Tongue (tissue), 3 donors: ENCODE measurements at places on chromosomes 6 and 20.

DNA sequence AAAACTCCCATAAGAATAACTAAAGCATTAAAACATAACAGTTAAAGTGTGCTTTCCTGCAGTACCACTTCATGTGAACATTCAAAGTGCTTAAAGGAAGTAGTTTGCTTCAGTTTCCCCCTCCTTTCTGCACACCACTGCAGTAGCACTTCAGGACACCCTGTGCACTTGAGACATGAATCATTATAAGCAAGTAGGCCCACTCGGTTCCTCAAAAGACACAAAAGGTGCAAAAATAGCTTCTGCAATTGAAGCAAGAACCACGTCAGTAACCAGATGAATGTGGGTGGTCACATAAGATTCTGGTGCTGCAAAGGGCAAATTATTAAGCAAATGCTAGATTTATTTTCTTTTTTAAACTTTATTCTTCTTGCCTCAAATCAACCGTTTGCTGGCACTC is 160.6 kb downstream of the HIVEP2 start:
- no peak for DNase-seq

GRCh38 chr20:63047267-63047666 is 40.5 kb upstream of the BHLHE23 start:
- no peak for DNase-seq

DNA sequence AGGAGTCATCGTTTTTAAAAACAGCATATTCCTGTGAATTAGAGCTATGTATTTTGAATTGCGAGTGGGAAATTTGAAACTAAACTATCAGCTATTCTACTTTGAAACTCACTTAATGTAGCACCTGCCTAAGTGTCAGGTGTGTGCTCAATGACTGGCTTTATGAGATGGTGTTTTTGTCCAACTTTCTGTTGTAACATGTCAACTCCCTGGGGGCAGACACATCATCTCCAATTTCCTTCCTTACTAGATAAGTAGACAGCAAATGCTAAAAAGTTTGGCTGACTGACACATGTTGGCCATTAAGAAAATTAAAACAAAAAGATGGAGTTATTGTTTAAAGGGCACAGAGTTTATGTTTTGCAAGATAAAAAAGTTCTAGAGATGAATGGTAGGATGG is 226.9 kb downstream of the TFAP2B start:
- peak; percentile 2 for DNase-seq

GRCh38 chr6:39731565-39731964 is 6.4 kb upstream of the KIF6 start:
- no peak for DNase-seq

DNA sequence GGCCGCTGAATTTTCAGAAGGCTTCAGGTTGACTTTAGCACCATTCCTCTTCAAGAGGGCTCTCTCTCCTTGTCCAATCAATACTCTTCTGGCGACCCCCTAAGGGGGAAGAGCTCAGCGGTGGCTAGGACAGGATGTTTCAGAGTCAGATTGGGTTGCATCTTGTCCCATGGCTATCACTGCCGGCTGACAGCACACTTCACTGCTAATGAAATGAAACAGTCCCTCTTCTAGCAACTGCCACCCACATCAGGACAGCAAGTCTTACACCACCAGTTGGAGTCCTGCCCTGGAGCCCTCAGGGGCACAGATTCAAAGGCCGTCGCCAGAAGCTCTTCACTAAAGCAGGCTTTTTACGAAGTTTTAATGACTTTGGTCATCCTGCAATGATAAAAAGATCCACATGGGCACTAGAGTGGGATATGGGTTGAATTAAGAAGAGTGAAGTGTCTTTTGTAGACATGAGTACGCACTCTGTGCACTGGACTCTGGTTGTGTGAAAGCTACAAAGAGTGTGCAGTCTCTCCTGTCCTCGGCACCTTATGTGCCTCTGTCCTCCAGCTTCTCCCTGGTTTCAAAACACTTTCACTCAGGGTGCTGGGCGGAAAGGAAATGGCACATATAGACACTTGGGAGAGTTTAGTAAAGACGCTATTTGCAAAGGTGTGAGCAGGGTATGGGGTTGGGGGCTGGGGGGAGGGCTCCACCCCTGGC is 66.1 kb upstream of the SLC22A16 start:
- peak; percentile 39 for DNase-seq

GRCh38 chr6:126033696-126034095 is 47.4 kb downstream of the TRMT11 start:
- DNase-seq: peak; percentile 63

DNA sequence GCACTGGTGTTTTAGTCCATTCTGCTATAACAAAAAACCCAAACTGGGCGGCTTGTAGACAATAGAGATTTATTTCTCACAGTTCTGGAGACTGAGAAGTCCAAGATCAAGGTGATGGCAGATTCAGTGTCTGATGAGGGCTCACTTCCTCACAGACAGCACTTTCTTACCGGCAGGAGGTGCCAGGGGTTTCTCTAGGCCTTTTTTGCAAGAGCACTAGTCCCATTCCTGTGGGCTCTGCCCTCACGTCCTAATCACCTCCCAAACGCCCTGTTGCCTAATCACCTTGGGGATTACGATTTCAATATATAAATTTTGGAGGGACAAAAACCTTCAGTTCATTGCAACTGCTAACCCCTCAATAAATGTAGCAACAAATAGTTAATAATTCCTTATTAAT is 140.0 kb upstream of the SGK1 start:
- DNase-seq: no peak

- peak; percentile 48 for DNase-seq
These were observed 127.9 kb downstream of the COL19A1 start for GRCh38 chr6:69994251-69994650.

- no peak for DNase-seq
These were observed at the start of gene PHF1 for GRCh38 chr6:33410711-33411631. TSS of gene PHF1 (plus strand) at chr6:33411014. CDS start at chr6:33412264, 1,250 bp downstream.

DNA sequence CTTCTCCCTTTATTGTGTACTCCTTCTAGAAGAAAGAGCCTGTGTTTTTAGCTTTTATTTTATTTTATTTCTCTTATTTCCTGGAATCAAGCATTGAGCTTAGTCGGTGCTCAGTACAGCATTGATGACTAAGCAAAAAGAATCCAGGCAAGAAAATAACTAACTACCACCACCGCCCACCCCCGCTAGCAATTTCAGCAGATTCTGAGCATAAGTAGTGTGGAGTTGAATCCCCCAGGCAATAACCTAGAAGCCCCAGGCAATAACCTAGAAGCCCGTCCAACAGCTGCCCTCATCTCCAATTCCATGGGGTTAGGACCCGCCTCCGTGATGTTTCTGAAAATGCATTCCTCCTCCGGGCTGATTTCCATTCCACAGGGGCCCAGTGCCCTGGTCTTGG is 258.0 kb upstream of the TAB2 start:
- DNase-seq: no peak

DNA sequence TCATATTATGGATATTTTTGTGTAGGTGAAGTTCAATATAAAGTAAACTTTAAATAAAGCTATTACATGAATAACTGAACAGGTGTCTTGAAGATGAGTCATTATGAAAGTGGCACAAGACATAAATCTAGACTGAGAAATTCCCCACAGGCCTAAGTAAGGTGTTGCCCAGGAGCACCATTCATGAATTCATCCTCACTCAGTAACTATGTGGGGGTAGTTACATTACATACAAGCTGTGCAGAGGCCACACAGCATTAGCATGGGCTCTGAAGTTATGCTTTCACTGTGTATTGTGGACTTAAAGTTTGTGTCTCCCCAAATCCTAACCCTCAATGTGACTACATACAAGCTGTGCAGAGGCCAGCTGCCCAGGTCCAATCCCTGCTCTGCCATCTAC is 65.9 kb downstream of the BCAS1 start:
- DNase-seq: no peak

DNA sequence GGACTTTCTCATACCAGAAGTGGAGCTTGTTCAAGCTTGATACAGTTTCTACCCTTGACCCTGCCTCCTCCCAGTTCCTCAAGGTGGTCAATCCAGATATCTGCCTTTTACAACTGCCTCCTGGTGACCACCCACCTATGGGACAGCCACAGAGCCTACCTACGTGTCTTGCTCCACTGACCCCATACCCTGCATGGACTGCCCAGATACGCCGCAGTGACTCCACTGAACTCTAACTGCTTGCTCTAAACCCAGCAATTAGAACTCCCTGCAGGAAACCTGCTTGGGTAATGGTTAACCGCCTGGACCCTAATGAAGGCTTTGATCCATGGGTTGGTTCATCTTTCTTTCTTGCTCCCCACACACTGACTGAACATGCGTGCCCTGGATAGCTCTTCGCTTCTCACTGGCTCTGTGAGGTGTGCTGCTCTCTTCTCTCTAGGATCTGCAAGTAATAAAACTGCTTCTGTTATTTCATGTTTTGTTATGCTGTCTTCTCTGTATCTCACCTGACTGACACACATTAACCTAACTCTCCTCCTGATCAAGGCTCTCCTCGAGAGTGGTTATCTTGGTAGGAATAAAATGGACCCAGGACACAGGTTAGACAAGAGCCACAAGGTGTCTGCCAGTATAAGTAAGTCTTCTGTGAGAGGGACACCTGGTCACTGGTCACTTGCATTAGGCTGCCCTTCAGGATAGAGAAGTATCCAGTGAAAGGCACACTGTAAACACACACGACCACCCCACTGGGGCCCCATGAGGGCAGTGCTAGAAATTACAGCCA is 79.2 kb downstream of the CHD6 start:
- no peak for DNase-seq

GRCh38 chr20:36585410-36586125 is 12.2 kb downstream of the TGIF2 start:
- DNase-seq: peak; percentile 51

DNA sequence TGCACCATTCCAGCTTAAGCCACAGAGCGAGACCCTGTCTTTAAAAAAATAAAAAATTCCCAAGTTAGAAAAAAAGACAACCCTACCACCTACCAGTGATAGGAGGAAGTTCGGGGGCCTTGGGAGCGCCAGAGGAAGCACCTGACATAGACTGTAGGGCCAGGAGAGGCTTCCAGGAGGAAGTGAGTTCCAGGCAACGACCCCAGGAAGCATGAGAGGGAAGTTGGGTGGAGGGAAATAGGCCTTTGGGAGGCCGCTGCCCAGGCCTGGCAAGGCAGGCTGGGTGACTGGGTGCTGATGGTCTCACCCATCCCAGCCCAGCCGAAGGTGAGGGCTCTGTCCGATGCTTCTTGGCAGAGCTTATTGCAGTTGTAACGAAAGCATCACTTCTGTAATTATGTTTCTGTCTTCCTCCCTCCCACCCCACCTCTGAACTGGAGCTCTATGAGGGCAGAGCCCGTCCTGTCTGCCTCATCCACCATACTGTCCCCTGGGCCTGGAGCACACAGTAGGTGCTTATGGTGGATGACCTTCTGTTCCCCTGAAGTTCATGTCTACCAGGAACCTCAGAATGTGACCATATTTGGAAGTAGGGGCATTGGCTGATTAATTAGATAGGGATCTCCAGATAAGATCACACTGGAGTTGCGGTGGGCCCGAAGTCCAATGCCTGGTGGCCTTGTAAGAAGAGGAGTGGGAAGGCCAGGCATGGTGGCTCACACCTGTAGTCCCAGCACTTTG is 54.1 kb downstream of the UBE2V1 start:
- no peak for DNase-seq

DNA sequence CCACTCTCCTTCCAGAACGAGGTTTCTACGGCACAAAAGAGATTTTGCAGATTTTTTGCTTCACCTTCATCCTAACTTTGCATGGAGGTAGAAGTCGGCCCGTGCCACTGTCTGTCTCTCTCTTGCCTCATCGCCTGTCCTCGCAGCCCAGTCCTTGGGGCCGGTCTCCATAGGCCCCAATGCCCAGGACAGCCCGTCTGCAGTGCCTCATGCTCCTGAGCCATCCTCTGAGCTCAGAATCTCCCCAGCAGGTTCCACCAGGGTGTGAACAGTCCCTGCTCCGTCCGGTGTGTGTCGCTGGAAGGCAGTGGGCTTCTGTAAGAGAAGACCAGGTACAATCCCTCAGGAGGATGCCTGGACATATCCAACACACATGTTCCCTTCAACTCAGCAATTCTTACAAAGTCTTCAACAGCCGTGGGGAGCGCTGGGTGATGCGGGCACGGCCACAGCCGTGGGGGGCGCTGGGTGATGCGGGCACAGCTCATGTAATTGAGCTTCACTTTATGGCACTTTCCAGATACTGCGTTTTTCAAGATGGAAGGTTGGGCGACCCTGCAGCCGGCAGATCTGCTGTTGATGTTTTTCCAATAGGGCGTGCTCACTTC is 231.9 kb downstream of the DLL1 start:
- no peak for DNase-seq

GRCh38 chr6:41678511-41679084 is 40.3 kb downstream of the MDFI start:
- DNase-seq: no peak

DNA sequence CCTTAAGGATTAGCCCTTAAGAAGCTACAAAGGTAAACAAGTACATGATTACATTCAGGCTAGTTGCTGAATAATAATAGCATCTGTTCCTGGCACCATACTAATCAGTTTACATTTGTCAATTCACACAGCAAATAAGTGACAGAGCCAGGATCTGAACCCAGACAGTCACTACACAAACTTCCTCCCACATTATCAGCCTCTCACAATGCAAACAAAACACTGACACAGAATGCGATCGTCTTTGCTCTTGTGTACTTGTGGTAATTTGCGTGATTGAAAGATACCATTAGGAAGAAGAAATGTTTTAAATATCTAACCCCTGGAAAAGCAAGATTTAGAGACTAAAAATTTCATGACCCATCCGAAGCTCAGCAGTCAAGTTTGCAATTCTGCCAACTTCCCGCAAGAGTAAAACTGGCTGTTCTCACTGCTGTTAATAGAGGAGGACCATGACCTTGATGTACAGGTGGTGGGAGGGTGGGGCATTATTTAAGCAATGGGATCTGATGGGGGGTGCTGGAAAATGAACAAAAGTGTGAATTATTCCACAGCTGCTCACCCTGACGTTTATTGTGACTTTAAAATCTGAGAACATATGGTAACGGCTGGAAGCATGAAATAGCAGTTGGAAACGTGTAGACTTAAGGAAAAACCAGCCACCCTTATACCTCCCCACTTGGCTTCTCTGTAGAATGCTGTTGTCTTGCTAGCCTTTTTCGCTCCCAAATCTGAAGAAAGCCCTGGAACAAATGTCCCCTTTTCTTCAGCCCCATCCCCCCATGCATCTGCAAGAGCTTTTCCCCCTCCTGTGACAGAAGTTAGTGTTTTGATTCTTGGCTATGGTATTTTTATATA is 95.3 kb upstream of the ARMC2 start:
- peak; percentile 80 for DNase-seq

GRCh38 chr6:56970849-56971248 is 15.9 kb downstream of the BEND6 start:
- DNase-seq: no peak

GRCh38 chr6:14640631-14641030 is 523.1 kb downstream of the CD83 start:
- no peak for DNase-seq

GRCh38 chr6:86936834-86937218 is 502 bp upstream of the HTR1E start:
- no peak for DNase-seq

- DNase-seq: no peak
These were observed 425.3 kb upstream of the NOX3 start for GRCh38 chr6:155880900-155881299.

- DNase-seq: peak; percentile 59
These were observed 29.8 kb upstream of the AHI1 start for GRCh38 chr6:135527116-135527959.

- DNase-seq: no peak
These were observed 331.8 kb downstream of the CDKAL1 start for GRCh38 chr6:20866036-20866435.

GRCh38 chr6:44489910-44490604 is 102.6 kb downstream of the CDC5L start:
- peak; percentile 81 for DNase-seq
